ENCODE measurements at places on chromosomes 4 and X. TPM values are rescaled to one million over a fixed set of nuclear protein-coding genes. Genes with fewer than 3 reads are reported as not detected.

NXF2B gene
- total RNA-seq: not detected

CNOT6L gene
- 8.8 TPM for total RNA-seq

ARHGAP6 gene
- total RNA-seq: 8.7 TPM

ALB gene
- 0.09 TPM for total RNA-seq

CSAG1 gene
- total RNA-seq: not detected

SPOCK3 gene
- 0.43 TPM for total RNA-seq
